Activated CD8-positive, alpha-beta memory T cell treated with anti-CD3 and anti-CD28 coated beads, Interleukin-2, amount 50 U/mL, for 4 hours (primary cell): ENCODE measurements at places on chromosomes 2 and 18.

- no peak for DNase-seq
These were observed 80.3 kb downstream of the SPP2 start for GRCh38 chr2:234130777-234131181.

DNA sequence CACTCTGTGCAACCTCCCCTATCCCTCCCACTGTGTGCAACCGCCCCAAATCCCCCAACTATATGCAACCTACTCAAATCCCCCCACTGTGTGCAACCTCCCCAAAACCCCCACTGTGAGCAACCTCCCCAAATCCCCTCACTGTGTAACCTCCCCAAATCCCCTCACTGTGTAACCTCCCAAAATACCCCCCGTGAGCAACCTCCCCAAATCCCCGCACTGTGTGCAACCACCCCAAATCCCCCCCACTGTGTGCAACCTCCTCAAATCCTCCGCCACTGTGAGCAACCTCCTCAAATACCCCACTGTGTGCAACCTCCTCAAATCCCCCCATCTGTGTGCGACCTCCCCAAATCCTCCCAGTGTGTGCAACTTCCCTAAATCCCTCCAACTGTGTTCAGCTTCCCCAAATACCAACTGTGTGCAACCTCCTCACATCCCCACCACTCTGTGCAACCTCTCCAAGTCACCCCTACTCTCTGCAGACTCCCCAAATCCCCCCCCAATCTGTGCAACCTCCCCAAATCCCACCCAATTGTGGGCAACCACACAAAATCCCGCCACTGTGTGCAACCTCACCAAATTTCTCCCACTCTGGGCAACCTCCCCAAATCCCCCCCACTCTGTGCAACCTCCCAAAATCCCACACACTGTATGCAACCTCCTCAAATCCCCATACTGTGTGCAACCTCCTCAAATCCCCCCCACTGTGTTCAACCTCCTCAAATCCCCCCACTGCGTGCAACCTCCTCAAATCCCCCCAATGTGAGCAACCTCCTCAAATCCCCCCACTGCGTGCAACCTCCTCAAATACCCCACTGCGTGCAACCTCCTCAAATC, 114.1 kb downstream of the TPO start:
- no peak for DNase-seq

GRCh38 chr2:71930049-71930681, 217.5 kb downstream of the CYP26B1 start:
- no peak for DNase-seq

GRCh38 chr2:72117718-72118117, 29.9 kb downstream of the CYP26B1 start:
- DNase-seq, result no peak

- no peak for DNase-seq
These were observed 225.3 kb upstream of the VWC2L start for GRCh38 chr2:214185546-214185945.

DNA sequence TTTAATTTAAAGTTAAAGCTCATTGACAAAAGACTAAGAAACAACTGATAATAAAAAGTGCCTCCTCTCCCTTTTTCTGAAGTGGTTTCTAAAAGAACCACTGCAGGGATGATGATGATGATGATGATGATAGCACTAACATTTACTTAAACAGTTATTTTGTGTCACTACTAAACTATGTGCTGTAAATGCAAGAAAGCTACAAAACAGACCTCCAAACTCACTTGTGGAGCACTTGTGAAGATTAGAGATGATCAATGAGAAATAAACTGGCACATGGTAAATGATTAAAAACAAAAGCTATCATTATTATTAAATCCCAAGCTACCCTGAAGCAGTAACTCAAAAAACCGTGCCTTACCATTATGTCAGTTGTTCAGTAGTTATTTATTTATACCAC, 88.7 kb downstream of the SLC8A1 start:
- DNase-seq, result no peak

DNA sequence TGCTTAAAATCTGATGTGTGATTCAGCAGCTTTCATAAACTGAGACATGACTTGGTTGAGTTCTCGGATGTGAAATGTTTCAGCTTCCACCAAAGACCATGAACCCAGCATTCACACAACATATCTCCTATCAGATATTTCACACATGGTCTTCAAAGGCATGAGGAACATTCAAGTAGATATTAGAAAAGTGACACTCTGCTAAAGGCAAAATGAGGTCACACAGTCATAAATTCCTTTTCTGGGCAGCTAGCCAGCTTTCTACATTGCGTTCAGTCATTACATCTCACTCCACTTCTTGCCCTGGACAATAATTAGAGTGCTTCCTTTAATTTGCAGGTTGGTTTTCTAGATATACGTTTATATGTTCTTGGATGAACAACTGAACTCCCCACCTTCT, 96.7 kb downstream of the GAREM1 start:
- no peak for DNase-seq

DNA sequence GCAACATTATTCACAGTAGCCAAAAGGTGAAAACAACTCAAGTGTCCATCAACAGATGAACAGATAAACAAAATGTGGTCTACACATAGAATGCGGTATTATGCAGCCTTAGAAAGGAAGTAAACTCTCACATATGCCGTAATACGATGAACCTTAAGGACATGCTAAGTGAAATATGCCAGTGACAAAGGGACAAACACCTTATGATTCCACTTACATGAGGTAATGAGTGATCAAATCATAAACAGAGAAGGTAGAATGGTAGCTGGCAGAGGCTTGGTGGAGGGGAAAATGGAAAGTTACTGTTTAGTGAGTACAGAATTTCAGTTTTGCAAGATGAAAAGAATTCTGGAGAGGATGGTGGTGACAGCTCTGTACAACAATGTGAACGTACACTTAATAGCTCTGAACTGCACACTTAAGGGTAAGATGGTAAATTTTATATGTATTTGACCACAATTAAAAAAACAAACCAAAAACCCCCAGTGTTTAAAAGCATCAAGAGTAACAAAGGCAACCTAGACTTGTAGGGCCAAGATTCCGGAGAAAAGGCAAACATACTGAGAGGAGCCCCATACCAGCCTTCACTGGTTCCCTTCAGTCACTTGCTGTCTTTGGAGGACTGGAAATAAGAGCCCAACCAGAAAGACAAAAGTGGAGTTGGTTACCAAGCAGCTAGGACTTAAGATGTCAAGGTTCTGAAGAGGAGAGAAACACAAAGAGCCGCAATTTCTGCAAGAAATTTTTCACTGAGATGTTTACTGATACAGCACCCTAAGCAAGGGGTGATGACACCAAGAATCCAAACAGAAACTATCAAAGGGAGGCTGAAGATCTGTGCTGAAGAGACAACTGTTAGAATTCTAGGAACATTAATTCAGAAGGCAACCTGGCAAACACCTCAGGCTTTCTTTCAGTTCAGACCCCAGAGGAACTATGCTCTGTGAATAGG, 61.3 kb downstream of the CUL3 start:
- no peak for DNase-seq

- DNase-seq, result no peak
These were observed 44.8 kb downstream of the CDH2 start for GRCh38 chr18:28132084-28132483.

GRCh38 chr2:55954306-55955035, 30.9 kb upstream of the EFEMP1 start:
- DNase-seq, result no peak

DNA sequence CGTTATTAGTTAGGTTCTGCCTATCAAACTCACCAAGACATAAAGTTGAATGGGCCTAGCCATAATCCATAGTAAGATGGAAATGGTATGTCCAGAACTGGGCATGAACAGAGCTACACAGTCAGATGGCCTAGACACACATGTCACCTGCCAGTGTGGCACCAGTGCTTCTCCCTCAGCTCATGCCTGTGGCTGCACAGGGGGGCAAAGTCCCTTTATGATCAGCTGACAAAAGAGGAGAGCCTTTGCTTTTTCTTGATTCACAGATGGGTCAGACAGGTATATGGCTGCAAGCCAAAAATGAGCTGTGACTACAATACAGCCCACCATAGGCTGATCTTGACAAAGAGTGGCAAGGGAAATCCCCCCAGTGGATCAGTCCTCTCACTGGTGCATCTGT, 28.3 kb upstream of the STARD7 start:
- no peak for DNase-seq

- DNase-seq, result no peak
These were observed 390.1 kb downstream of the RND3 start for GRCh38 chr2:150097402-150097801.

GRCh38 chr2:60885683-60886082, 4.3 kb downstream of the REL start:
- no peak for DNase-seq

- DNase-seq, result no peak
These were observed 332.8 kb upstream of the SOX11 start for GRCh38 chr2:5359397-5359796.

DNA sequence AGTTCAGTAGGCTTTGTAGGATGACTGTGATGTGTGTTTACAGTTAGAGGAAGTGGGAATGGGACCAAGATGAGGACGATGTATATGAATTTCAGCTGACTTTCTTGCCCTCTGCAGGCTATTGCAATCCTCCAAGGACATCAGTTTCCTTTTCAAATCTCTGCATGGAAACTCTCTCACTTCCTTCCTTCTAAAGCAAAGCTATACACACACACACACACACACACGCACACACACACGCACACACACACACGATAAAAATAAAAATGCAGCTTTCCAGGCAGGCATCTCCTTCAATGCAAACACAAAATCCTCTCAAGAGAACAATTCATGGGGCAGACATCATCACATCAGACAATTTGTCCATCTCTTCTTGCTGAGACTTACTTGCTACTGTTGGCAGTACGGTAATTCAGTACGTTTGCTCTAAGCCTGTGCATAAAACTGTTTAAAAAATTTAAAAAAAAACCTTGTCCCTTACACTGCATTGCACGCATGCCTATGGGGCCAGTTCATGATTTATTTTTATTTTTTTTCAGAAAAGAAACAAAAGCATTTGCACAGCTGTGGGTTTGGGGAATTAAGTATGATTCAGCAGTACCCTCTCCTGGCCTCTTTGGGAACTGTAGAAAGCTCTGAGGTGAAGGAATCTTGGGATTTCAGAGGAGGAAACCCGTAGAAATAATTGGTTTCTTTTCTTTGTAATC, 27.1 kb upstream of the ICOS start:
- no peak for DNase-seq
